ENCODE measurements at places on chromosomes 16 and 17.

- no peak for DNase-seq
Observed at GRCh38 chr16:48481772-48482171, 96.6 kb upstream of the SIAH1 start.

DNA sequence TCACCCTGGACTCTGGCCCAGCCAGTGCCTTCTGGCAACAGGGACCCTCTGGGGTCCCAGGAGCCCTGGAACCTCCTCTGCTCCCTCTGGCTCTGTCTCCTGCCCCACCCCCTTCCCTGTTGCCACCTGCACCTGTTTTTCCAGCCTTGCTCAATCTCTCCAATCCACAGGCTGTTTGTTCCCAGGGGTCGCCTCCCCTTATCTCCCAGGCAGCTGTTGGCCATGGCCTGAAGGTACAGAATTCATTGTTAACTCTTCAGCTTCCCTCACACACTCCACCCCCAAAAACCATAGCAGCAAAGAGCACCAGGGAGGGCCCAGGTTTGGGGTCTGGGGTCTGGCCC is 39.3 kb upstream of the TOB1 start:
- no peak for DNase-seq

- DNase-seq, result no peak
Observed at GRCh38 chr17:59124665-59125064, 18.0 kb upstream of the TRIM37 start.

- DNase-seq, result no peak
Observed at GRCh38 chr17:47862621-47863440, 11.9 kb upstream of the SP6 start.

- no peak for DNase-seq
Observed at GRCh38 chr16:268141-269053, 7.3 kb downstream of the RGS11 start.

GRCh38 chr17:30920683-30921543 is 832 bp upstream of the ADAP2 start:
- DNase-seq, result no peak

DNA sequence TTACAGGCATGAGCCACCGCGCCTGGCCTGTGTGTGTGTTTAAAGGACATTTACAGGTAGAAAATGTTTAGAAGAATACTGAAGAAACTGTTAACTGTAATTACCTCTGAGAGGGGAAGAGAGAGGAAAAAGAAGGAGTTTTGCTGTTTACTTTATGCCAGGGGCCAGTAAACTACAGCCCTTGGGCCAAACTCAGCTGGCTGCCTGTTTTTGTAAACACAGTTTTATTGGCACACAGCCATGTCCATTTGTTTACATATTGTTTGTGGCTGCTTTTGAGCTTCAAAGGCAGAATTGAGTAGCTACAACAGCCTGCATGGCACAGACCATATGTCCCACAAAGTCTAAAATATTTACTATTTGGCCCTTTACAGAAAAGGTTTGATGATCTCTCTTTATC is 76.4 kb downstream of the GPR139 start:
- DNase-seq, result no peak

DNA sequence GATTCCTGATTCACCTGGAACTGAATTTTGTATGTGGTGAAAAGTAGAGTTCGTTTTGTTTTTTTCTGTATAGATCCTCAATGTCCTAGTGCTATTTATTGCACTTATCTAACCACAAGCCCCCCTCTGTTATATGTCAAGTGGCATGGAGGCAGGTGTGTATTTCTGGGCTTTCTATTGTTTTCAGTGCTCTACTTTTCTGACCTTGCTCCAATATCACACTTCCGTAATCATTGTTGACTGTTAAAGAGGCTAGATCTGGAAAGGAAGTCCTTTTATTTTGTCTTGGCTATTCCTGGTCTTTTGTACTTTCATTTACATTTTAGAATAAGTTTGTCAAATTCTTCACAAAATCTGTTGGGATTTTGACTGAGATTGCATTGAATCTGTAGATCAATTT is 26.8 kb upstream of the FBXO47 start:
- DNase-seq, result no peak

GRCh38 chr16:67115639-67116038 is 5.9 kb downstream of the PHAF1 start:
- no peak for DNase-seq

DNA sequence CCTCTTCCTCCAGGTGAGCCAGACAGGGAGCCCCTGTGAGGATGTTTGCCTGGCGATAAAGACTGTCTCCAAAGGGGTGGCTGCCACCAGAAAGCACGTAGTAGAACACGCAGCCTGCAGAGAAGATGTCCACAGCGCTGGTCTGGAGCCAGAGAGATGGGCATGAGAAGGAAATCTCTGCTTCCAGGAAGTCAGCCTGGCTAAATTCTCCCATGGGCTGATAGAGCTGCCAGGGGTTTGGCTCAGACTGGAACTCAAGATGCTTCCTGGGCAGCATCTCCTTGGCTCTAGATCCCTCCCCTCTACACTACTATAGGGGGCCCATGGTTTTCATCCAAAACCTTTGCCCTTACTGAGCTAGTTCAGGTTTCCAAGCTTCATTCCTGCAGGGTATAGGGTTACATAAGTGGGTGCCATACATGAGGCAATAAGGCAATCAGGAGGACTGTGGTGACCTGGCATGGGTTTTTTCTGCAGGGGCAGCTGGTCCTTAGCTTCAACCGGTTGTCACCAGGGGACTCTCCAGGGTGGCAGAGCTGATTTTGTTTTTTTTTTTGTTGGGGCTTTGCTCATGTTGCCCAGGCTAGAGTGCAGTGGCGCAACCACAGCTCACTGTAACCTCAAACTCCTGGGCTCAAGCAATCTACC is 13.6 kb downstream of the PLK1 start:
- no peak for DNase-seq

GRCh38 chr17:50863221-50863843 is 2.8 kb downstream of the TOB1 start:
- no peak for DNase-seq

- no peak for DNase-seq
Observed at GRCh38 chr16:70565053-70565452, 41.4 kb downstream of the SF3B3 start.

DNA sequence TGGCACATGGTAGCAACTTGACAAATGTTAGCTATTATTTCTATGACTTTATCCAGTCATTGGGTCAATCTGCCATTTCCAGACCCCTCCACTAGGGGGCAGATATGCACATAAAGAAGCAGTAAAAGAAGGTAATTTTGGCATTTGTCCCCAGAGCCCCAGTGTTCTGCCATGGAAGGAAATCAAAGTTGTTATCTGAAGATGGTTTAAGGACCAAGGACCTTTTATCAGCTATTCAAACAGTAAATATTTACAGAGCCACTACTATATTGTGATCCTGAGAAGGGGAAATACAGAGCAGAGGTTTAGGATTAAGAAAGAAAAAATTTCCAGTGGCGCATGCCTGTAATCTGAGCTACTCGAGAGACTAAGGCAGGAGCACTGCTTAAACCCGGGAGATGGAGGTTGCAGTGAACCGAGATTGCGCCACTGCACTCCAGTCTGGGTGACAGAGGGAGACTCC is 20.0 kb downstream of the TRAF4 start:
- DNase-seq, result peak; percentile 74

DNA sequence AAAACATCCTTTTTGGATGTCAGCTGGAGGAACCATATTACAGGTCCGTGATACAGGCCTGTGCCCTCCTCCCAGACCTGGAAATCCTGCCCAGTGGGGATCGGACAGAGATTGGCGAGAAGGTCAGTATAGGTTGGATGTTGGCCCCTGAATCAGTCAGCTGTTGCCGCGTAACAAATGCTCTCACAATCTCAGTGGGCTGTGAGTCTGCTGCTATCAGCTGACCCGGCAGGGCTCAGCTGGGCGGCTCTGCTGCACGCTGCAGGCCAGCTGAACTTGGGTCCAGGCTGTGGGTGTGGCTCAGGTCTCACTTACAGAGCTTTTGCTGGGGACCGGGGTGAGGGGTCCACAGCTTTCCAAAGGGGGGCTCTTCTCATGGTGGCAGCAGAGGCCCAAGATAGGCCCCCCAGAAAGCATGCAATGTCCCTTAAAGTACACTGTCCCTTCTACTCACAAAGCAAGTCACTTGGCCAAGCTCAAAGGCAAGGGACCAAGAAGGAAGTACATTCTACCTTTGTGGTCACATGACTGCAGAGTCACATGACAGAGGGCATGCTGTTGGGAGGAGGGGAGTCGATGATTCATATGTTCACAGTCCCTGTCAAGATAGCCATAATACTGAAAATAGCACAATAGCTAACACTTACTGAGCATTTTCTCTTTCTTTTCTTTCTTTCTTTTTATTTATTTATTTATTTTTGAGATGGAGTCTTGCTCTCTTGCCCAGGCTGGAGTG is 134.2 kb downstream of the ABCC1 start:
- DNase-seq, result peak; percentile 40

GRCh38 chr16:17691899-17692176 is 221.1 kb upstream of the XYLT1 start:
- no peak for DNase-seq

GRCh38 chr16:23991066-23991465 is 155.3 kb downstream of the PRKCB start:
- DNase-seq, result no peak

DNA sequence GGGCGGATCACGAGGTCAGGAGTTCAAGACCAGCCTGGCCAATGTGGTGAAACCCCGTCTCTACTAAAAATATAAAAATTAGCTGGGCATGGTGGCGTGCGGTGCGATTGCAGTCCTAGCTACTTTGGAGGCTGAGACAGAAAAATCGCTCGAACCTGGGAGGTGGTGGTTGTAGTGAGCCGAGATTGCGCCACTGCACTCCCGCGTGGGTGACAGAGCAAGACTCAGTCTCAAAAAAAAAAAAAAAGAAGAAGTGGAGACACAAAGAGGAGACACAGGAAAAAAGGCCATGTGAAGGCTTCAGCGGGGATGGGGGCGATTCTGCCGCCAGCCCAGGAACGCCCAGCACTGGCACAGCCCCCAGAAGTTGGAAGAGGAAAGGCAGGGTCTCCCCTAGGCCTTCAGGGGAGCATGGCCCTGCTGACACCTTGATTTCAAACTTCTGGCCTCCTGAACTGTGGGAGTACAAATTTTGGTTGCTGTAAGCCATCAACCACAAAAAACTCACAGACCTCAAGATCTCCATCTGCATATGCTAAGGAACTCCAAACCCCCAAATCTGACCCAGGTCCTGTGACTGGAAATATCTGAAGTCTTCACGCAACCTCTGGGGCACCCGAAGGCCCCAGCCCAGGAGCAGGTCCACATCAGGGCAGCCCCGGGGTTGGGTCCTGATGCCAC is 7.0 kb downstream of the SGSH start:
- no peak for DNase-seq

- DNase-seq, result no peak
Observed at GRCh38 chr16:46839986-46840443, 9.0 kb upstream of the C16orf87 start.

- DNase-seq, result peak; percentile 89
Observed at GRCh38 chr17:50478391-50479381, at the start of gene RSAD1. Gene RSAD1 (plus strand): TSS chr17:50478860. CDS start chr17:50478885, 25 bp downstream.

Measured in HAP-1 (cell line).